ENCODE measurements at places on chromosomes 12 and 14.
A peak's percentile ranks its signal among the peaks of the same experiment; 100 is the strongest.

- peak; percentile 27 for DNase-seq
Measured at GRCh38 chr12:84502907-84503787, 409.5 kb downstream of the SLC6A15 start.

- peak; percentile 69 for DNase-seq
Measured at GRCh38 chr12:32454075-32454474, 54.7 kb downstream of the FGD4 start.

DNA sequence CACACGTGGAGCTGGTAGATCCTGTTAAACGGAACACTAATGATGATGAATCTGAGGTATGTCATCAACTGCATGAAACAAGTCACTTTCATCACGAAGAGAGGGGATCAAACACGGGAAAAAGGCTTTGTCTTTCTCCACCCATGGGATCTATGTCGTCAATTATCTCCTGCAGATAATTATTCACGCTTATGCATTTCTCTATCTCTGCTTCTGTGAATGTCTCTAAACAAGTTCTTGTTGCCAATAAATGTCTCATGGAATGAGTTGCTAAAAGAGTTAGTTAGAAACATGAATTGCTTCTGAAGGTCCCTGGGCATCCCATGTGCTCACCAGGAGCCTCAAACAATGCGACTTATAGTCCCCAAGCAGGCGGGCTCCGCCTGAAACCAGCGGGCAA lies 1228.2 kb upstream of the TMEM132C start:
- no peak for DNase-seq

DNA sequence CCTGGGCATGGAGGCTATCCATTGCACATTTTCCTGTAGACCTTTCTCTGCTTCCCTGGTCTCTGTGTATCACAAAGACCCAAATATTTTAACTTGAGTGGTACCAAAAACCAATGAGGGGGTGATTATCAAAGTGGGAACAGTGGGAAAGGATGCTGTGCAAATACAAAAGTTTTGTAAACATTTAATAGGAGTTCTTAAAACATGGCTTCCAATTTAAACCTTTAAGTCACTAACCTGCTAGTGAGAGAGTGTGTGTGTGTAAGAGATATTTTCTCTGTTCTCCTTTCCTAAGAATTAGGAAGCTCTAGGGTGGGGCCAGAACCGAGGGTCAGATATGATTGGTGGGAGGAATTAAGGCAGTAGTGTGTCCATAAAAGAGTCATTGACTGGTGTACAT lies 64.5 kb upstream of the ARHGAP5 start:
- no peak for DNase-seq

DNA sequence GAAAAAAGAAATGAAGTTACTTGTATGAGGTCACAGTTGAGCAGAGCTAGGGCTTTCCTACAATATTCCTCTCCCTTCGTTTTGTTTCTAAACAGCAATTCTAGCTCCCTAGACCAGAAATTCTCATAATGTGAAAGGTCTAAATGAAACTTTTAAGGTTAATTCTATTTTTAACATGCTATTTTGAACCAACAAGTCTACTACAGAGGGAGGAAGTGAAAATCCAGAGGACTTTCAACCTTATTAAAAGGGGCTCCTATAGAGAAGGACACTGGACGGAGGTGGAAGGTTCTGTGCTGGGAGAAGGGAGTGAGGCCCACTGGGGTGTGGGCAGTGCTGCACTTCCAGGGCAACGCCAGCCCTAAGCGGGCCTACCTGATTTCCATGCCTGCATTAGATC lies 13.4 kb downstream of the GSG1 start:
- DNase-seq: no peak

- no peak for DNase-seq
Measured at GRCh38 chr12:128268379-128268995, 1.5 kb downstream of the TMEM132C start.

GRCh38 chr12:124385219-124385969 lies 90.5 kb downstream of the RFLNA start:
- DNase-seq: peak; percentile 90

DNA sequence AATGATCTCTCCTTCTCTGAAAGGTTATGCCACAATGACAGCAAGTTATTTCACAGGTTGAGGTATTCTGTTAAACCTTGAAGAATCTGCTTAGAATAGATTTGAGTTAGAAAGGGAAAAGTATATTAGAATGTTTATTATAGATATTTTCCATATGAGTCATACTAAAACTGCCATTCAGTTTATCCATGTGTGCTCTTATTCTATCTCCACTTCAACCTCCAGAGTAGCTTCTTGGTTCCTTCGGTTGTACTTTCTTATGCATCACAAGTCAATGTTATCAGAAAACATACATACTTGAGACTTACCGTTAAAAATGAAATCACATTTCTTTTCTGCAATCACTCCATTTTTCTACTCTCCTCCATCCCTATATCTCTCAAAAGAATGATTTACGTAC lies 197.7 kb downstream of the BCAT1 start:
- no peak for DNase-seq

DNA sequence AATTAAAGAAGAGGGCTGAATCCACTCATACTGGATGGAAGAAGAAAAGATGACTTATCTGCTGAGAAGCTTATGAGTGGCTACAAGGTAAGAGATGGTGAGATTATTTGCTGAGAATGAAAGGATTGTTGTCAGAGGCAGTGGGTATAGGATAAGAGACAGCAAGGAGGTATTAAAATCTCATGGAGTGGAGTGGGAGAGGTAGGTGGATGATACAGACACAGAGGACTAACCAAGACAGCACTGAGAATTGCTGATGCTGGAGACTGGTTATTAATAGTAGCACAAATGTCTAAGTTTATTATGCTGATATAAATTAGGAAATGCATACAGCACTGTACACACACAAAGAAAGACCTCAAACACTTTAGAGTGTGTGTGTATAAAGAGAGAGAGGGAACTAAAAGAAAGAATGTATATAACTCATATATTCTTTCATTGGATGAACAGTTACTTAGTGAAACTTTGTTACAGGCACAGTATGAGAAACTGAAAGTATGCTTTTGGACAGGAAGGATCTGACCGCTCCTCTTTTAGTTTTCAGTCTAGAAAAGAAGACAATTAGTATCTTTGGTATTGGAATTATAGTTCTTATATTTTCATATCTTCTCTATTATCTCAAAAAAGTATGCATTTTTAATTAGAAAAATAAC lies 543.1 kb downstream of the LRFN5 start:
- DNase-seq: no peak

DNA sequence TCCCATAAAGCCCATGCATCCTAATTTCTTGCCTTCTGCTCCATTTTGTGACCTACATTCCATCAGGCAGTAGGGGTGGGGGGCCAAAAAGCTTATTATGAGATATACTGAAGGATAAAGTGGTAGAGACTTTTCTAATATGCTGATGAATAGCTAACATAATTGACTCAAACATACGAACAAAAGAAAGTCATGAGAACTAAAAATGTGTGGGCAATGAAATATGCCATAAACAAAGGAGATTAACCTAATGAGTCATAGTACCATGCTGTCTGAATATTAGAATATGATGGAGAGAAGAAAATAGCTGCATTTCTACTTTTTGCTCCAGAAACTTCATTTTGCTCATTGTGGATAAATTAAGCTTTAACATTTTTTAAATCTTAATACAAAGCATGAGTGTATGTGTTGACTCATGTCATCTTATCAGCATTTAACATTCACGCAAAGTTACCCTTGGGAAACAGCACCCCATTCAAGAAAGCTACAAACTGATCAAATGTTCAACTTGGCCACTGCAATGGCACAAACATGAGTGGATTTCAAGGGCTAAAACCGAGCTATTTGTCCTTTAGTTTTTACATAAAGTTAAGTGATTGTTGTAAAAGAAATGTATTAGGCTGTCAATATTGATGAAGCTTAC lies 64.0 kb upstream of the DIO2 start:
- peak; percentile 9 for DNase-seq

DNA sequence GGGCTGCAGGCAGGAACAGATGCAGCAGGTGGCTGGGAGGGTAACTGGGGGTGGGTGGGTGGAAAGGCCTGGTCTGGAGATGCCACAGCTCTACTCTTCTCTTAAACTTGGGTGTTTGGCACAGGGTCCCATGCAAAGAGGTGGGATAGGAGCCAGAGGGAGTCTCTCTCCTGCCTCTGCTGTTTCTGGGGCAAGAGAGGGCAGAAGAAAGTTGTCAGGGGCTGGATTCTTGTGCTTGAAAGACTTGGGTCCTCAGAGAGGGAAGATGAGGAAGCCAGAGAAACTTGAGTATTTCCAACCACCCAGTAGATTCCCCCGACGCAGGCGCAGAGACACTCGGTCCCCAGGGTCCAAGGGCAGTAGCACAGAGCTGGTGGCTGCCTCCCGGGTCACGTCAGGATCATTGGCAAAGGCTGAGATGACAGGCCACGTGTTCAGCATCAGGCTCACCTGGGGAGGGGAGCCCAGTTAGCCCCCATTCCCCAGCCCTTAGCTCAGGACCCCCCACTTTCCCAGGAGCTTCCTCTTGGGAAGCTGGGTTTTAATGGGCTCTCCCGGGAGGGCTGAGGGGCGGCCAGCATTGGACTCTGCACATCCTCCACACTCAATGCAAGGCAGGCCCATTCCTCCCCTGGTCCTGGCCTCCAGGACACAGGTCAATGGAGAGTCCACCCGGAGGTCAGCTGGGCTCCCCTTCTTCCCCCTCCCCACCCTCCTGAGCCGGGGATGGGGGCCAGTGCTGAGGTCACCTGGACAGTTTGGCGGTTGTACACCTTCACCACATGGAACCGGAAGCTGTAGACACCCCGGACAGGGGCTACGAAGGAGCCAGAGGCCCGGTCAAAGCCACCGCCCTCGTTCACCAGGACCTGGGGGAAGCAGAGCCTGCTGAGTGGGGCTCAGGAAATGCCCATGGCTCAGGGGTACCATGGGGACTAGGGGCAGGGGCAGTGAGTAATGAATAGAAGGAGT lies 1.6 kb downstream of the CBLN3 start:
- no peak for DNase-seq

- no peak for DNase-seq
Measured at GRCh38 chr12:118925407-118925806, 55.9 kb upstream of the SRRM4 start.

GRCh38 chr14:22836301-22837113 lies at the start of gene MMP14:
Gene MMP14 (plus strand): TSS chr14:22836585. CDS start chr14:22836818, 233 bp downstream.
- peak; percentile 59 for DNase-seq

DNA sequence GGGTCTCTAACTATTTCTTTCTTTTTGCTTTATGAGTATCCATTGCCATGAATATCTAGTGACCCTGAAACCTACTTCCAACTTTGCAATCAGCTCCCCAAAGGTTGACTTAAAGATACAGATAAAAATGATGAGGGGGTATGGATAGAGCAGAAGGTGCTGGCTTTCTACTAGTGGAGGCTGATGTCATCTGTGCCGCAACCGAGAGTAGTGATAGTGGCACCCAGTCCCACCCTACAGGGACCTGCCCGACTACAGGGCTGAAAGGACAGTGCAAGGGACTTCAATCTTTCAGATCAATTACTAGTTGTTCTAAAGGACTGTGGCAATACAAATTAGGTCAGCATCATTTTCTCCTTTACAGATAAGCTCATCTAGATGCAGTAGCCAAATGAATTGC lies 806.0 kb downstream of the VRK1 start:
- no peak for DNase-seq

GRCh38 chr12:1922075-1922709 lies 3.7 kb upstream of the CACNA2D4 start:
- DNase-seq: no peak

GRCh38 chr14:38238878-38239277 lies 17.0 kb downstream of the CLEC14A start:
- no peak for DNase-seq

DNA sequence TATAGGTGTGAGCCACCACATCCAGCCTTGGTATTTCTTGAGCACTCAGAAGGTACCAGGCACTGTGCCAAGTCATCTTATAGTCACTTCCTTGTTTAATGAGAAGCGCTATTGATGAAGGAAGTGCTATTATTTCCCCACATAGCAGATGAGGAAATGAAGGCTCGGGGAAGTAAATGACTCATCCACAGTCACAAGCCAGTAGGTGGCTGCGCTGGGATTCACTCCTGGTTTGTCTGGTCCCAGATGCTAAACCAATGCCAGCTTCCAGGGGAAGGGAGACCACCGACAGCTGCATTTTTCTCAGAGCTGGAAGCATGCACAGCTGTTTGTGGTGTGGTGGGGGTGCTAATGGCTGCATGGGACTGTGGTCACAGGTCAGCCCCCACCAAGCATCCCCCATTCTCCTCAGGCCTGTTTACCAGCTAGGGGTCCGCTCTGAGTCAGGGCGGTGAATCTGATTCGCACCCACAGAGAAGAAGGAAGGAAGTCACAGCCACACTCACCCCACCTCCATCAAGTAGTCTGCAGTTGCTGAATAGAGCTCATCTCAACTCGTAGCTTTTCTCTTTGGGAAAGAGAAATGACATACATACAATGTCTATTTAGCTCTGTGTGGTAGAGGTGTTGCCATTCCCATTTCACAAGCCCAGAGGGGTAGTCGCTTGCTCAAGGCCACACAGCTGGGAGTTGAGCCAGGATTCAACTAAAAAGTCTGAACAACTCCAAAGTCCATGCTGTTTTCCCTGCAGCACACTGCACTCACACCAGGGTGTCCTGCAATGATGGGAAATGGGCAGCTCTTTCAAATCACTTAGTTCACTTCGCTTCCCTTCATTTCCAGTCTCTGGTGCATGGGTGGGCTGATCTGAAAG lies 6.3 kb upstream of the LTBP2 start:
- DNase-seq: peak; percentile 50

- DNase-seq: peak; percentile 89
Measured at GRCh38 chr14:103361867-103362266, 23.3 kb upstream of the MARK3 start.

DNA sequence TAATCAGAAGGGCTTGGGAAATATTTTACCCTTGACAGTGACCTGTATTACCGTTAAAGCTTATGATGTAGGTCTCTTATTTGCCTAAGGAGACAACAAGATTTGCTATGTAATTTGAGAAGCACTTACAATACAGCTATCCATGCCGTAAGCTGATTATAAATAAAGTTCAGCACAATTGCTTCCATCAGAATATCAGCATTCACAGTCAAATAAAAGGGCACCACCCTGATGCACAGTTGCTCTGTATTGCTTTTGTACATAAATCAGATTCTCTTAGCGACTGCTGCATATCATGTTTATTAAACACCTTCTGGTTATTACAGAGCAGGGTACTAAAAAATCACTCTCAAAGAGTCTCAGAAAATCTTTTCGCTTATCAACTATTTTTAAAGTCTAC lies 67.3 kb upstream of the VRK1 start:
- no peak for DNase-seq

- DNase-seq: no peak
Measured at GRCh38 chr12:51247523-51248206, 9.0 kb downstream of the DAZAP2 start.

- no peak for DNase-seq
Measured at GRCh38 chr14:57008534-57008933, 198.3 kb upstream of the OTX2 start.
